ENCODE measurements at places on chromosomes 1 and 21.

DNA sequence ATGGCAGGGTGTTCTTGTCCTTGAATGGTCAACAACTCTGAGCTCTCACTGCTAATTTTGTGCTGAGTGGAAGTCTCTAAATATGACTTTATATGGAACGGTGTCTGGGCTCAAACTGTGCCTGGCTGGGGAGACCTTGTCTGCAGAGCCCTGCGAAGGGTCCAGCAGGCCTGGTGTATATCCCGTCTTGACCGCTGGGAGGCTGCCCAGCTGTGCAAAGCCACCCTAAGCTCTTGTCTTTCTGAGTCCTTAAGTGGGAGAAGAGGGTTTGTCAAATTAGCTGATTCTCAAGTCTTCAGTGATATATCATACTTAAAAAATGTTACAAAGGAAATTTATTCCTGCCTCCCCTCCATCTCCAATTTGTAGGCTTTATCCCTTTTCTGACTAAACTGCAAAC lies 198.7 kb downstream of the KCNJ6 start:
- DNase-seq = no peak

DNA sequence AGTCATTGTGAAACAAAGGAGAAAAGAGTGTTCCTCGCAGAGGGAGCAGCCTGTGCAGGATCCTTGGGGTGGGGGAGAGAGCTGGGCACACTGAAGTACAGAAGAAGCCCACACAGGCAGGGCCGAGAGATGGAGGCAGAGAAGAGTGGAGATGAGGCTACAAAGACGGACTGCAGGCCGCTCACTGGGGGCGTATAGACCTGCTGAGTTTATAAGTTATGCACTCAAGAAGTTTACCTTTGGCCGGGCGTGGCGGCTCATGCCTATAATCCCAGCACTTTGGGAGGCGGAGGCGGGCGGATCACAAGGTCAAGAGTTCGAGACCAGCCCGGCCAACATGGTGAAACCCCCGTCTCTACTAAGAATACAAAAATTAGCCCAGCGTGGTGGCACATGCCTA lies 7.6 kb upstream of the SLAMF9 start:
- no peak for DNase-seq

GRCh38 chr1:91731815-91732214 lies 154.1 kb downstream of the TGFBR3 start:
- no peak for DNase-seq

DNA sequence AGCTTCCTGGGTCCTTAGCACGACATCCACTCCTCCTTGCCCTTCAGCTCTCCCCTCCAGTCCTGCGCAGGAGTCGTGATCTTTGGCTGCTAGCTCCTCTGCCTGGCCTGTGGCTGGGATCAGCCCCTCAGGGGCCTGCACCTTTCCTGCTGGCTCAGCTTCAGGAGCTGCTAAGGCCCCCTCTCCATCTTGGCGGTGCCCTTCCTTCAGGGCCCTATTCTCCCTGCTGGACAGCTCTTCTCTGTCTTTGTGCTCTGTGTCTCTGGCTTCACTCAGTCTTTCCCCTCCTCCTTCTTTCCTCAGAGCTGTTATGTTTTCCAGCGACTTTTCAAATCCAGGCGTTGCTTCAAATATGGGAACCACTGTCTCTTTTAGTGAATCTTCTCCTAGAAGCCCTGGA lies 59.5 kb upstream of the LRRC53 start:
- no peak for DNase-seq

- DNase-seq = no peak
These were observed 175.3 kb downstream of the PLPPR4 start for GRCh38 chr1:99439433-99440075.

GRCh38 chr1:200346700-200347099 lies 63.1 kb downstream of the ZNF281 start:
- no peak for DNase-seq

- peak; percentile 56 for DNase-seq
These were observed 68.5 kb upstream of the ADAM30 start for GRCh38 chr1:119964673-119965363.

- no peak for DNase-seq
These were observed 1.3 kb downstream of the POGK start for GRCh38 chr1:166840309-166841274.

DNA sequence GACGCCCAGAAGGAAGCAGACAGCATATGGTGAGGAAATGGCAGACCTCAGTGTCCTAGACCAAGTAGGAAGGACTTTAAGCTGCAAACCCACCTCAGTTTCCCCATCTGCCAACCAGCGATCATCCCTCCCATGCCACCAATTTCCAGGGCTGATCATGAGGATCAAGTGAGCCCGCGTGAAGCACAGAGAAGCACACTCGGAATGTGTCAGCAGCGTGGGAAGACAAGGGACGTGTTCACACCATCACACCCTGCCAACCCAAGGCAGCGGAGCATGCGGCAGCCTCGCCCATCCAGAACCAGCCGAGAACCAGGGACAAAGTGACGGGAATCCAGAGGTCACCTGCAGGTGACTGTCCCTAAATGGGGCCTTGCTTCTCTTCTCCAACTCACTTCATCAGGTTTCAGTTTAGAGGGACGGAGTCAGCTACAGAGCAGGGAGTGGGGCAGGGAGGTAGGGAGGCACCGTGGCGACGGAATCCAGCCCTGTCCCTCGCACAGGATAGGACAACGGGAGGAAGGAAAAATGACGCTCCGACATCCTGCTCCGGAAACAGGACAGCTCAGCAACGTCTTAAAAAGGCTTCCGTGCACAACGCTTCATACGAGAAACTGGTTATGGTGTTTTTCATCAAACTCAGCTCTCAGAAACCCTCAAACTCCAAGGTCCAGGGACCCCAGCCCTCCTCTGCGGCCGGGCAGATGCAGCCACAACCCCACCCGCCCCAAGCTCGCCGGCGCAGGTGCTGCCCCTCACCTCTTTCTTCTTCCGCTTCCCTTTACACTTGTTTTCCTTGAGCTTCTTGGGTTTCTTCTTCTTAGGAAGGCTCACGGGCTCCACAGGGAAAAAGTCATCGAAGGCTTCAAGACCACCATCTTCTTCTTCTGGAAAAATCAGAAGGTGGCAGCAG lies 12.5 kb downstream of the CHD5 start:
- peak; percentile 60 for DNase-seq

DNA sequence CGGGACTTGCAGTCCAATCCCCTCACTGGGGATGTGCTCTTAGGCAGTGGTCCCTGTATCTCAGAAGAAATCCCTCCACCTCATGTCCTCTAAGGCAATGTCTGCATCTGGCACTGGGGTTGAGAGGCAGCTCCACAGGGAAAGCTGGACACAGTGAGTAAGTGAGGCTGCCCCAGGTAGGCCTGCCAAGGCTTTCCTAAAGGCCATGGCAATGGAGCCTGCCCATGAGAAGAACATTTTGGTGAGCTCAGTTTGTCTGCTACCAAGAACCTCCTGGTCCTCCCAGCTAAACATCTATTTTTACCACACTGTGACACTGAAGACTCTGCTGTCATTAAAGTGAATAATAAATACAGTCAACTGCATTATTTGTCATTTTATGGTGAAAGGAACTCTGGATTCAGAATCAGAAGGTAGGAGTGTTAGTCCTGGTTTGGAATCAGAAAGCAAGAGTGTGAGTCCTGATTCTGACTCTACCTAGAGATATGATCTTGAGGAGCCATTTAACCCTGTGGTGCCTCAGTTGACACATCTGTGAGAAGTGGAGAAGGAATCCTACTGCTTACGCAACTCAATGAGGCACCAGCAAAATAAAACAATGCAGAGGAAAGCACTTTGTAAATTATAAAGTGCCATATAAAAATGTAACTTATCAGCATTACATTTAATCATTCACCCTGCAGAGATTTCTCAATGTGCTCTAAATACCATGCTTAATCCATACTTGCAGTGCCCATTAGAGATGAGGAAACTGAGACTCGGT lies 41.0 kb downstream of the TBX15 start:
- DNase-seq = no peak

DNA sequence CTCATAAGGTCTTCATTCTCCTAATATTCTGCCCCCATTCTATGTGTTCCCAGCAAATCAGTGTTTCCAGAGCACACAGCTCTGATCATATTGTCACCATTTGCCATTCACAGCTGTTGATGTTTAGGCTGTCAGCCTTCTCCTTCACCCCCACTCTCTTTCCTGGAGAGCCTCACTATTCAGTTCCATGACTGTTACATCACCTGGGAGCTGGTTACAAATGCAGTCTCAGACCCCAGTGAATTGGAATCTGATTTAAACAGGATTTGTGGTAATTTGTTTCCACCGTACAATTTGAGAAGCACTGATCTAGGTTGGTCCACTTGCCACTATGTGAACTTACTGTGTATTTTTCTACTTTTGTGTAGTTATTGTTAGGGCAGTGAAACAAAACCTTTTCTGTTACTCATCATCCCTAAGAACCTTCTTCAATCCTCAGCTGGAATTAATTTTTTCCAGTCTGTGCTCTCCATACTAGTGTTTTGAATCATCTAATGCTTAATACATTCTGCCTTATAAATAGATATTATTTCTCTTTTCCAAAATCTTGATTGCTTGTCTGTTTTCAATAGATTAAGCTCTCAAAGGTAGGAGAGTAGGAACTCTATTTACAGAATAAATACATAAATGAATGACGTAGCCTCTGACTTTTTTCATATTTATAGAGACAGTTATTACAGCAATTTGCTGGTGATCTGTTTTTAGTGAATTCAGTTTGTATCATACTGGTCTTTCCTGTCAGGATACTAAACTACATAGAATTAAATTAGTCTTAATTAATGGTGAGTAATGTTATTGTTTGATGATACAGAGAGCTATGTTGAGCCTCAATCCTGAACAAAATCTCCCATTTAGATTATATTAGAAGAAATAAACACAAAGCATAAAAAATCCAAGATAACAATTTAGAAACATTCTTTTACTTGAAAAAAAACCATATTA lies 8.1 kb downstream of the SNX7 start:
- no peak for DNase-seq

DNA sequence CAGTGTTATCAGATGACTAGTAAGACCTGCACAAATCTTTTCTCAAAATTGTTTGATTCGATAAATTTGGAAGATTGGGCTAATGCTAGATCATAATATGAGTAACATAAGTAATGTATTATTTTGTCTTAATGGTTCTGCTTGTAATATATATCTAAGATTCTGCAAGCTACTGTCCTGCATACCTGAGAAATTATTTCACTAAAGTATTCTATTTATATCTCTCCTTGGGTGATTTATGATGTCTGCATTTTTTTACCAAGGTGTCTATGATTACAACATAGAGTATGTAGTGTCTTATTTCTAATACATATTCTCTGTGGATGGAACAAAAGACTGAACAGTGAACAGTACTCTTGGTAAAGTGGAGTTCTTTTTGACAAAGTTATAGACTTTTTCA lies 166.6 kb downstream of the CLEC20A start:
- no peak for DNase-seq

DNA sequence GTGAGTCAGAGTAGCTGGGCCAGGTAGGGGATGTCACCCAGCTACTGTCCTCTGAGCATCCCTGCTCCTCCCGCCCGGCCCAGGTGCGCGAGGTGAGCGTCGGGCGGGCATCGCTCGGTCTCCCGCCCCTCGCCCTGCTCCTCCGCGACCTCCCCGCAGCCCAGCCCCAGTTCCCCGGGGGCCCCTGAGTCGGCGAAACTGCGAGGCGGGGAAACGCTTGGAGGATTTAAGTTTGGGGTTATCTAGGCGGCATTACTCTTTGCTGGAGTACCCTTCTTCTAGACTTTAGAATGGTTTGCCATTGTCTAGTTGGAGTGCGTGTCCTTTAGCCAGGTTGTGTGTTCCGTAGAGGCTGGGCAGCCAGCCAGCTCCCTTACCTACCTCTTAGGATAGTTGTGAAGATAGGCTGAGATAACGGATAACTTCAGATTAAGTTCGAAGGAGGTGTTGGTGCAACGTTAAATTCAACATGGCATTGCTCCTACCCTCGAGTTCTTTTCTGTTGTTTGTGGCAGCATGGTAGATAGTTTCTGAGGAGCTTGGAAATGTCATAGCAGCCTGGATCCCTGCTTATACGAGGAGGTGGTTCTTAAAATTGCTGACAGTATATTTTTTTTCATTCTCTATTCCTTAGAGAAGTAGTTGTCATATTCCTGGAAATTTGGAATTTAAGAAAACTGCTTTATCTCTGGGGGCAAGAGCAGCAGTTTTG lies 697 bp downstream of the AGO3 start:
- DNase-seq = no peak

GRCh38 chr1:206909161-206909882 lies 12.1 kb downstream of the IL24 start:
- no peak for DNase-seq

- no peak for DNase-seq
These were observed 50.1 kb downstream of the NENF start for GRCh38 chr1:212482637-212483441.

GRCh38 chr21:17189963-17190362 lies 322.9 kb upstream of the CXADR start:
- no peak for DNase-seq

DNA sequence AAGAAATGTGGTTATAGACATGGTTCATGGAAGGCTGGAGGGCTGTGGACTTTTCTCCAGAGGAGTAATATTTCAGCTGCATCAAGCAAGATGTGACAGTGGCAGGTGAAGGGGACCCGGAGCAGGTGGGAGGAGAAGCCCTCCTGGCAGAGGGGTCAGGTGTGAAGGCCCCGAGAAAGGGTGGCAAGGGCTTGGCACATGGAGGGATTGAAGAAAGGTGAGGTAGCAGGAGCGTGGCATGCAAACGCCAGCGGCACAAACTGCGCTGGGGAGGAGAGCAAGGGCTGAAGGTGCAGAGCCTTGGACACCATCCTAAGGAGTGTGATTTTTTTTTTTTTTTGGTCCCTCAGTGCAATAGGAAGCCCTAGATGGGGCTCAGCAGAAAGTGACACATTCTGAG lies 244.6 kb downstream of the TOMM20 start:
- no peak for DNase-seq

- DNase-seq = no peak
These were observed at the start of gene ETNK2 for GRCh38 chr1:204151552-204152309. Gene ETNK2, minus strand, starts transcription at chr1:204152044. Its CDS starts 192 bp downstream, at chr1:204151852.

DNA sequence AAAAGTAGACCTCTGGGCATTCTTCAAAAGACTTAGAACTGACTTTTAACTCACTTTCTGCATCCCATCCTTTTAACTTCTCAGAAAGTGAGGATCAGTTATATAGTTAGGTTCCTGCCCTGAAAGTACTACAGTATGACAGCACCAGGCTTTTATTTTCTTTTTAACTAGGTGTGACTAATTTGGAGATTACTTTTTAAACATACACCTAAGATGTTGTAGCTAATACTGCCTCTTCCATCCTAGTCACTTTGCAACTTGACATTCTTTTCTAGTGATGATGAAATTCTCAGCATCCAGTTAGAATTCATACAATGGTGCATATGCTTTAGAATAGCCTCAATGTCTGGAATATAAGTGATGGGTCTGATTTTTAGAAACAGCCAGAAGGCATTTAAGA lies 24.6 kb downstream of the RUNX1 start:
- no peak for DNase-seq

- DNase-seq = no peak
These were observed 10.5 kb upstream of the SLAMF1 start for GRCh38 chr1:160657250-160657781.

GRCh38 chr1:84720221-84720780 lies 30.0 kb upstream of the SSX2IP start:
- peak; percentile 64 for DNase-seq

GRCh38 chr1:115282807-115283208 lies 55.2 kb downstream of the NGF start:
- DNase-seq = no peak

- DNase-seq = no peak
These were observed 21.3 kb upstream of the COL16A1 start for GRCh38 chr1:31725134-31725533.

- no peak for DNase-seq
These were observed 114.3 kb downstream of the NAV1 start for GRCh38 chr1:201653233-201653632.

- peak; percentile 93 for DNase-seq
These were observed 5.7 kb downstream of the GJB3 start for GRCh38 chr1:34786521-34787325.

All from Ammon's horn (tissue), 1 donor.